ENCODE measurements at places on chromosomes 7 and 10.
A peak's percentile ranks its signal among the peaks of the same experiment; 100 is the strongest.

- no peak for DNase-seq
These were observed 57.5 kb downstream of the FHIP2A start for GRCh38 chr10:114879093-114879492.

- peak; percentile 96 for DNase-seq
These were observed at the start of gene DDX21 for GRCh38 chr10:68955832-68956532. Gene DDX21 (plus strand): TSS chr10:68956170. CDS start chr10:68956226, 56 bp downstream.

DNA sequence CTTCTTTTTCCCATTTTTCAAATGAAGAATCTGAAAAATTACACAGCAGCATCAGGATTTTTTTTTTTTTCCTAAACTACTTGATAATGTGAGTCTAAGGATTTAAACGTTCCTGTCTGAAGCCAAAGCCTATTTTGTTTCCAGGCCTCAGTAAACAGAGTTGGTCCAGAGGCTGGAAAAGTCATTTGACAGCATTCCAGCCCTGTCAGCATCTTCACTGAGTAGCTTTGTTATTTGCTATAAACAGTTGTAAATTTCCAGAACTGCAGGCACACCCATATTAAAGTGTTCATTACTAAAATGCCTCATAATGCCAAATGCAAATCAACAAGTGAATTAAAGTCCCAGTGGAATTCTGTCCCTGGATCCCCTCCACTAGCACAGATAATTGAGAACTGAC is 35.5 kb upstream of the KMT2E start:
- no peak for DNase-seq

DNA sequence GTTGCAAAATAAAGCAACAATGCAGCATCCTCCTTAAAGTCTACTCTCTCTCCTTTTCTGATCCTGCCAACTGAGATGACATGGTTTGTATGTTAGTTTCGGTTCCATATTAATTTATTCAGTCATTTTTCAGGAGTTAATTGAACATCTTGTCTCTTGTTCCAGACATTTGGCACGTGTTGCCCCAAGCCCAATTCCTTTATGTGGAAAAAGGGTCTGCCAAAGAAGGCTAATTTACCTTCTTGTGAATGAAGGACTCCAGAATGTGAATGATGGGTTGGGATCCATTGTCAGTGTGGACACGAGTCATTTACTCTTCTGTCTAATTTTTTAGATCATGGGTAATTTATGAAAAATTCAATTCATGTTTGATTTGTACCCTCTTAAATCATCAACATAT is 350.9 kb upstream of the LRGUK start:
- no peak for DNase-seq

DNA sequence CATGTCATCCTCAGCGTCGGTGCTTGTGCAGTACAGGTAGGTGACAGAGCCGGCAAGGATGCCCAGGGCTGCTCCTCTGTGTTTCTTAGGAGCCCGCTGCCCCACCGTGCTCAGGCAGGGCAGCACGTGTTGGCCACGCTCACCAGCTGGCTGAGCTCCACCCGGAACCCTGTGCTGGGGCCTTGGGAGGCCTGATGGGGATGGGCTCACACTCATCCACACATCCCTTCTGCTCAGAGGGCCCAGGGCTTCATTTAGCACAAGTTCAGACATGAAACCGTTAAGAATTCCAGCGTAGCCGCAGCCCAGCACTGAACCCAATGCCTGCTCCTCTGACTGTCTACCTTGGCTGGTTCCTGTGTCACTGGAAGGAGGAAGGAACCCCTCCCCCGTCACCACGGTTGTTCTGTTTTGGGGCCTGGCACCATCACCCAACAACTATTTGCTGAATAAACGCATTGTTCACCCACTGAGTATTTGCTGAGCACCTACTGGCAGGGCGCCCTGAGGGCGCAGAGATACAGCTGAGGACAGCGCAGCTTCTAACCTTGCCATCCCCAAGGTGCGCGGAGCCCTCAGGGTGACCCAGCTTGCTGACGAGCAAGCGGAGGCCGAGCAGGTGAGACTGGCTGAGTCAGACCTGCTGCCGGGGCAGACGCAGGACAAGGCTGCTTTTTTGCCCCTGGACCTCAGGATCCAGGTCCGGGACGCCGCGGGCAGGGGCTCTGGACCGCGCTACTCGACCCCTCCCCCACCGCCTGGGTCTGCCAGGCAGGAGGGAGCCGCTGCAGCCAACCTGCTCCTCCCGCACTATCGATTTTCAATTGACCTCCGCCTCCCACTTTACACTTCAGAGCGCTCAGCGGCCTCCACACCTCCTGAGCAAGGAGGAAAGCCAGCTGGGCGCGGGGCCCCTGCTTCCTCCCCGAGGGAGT is 50.6 kb upstream of the RET start:
- no peak for DNase-seq

- DNase-seq: no peak
These were observed 85.8 kb upstream of the EGFR start for GRCh38 chr7:54932818-54933543.

- DNase-seq: no peak
These were observed 161.6 kb downstream of the LRMDA start for GRCh38 chr10:75592791-75593643.

DNA sequence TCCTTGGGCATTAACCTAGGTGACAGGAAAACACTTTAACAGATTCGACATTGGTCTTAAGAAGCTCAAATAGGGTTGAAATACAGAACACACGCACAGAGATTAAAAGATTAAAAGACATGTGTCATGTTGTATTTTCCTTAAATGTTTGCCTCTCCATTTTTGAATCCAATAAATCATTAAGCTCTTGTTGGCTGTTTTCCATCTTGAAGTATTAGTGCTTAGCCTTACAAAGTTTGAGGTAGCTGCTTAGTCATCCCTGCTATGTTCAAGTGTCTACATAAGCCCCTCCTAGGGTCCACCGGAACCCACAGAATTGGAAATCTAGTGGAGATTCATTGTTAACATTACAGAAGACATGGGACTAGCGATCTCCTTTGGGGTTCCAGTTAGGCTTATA is 12.7 kb upstream of the GJD4 start:
- no peak for DNase-seq

DNA sequence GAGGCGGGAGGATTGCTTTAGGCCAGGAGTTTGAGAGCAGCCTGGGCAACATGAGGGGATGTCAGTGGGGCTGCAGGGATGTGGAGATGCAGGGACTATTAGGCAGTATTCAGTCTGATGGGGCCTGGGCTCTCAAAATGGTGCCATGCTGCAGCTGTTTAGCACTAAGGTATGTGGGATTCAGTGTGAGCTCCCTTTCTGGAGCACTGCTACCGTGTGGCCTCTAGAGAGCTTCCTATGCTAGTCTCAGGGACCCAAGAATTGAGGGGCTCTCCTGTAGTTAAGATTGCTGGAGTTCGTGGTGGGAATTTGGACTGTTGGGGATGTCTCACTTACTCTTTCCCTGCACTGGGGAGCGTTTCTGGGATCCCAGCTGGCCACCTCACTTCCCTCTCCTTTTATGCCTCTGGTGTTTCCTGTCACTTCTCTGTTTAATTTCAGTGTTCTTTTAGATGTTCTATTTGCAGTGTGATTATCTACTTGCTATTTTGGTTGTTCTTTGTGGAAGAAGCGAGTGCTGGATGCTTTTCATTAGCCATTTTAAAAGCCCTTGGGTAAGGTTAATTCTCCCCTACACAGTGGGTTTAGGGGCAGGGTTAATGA is 23.4 kb downstream of the LSMEM1 start:
- DNase-seq: no peak

DNA sequence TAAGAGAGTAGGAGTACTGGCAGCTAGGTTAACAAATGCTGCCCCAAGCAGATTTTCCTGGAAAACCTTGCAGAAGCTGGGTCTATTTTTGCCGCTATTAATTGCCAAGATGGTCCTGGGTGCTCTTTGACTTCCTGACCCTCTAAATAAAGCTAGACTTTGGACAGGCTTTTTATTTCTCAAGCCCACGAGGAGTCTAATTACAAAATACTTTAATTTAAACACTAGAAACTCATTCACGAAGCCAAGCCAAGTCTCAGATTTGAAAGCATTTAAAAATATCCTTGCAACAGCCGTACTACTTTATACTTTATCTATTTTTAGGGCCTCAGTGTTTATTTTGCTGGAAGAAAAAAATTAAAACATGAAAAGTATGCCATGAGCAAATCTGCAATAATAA is 45.1 kb downstream of the TMEM26 start:
- DNase-seq: no peak

DNA sequence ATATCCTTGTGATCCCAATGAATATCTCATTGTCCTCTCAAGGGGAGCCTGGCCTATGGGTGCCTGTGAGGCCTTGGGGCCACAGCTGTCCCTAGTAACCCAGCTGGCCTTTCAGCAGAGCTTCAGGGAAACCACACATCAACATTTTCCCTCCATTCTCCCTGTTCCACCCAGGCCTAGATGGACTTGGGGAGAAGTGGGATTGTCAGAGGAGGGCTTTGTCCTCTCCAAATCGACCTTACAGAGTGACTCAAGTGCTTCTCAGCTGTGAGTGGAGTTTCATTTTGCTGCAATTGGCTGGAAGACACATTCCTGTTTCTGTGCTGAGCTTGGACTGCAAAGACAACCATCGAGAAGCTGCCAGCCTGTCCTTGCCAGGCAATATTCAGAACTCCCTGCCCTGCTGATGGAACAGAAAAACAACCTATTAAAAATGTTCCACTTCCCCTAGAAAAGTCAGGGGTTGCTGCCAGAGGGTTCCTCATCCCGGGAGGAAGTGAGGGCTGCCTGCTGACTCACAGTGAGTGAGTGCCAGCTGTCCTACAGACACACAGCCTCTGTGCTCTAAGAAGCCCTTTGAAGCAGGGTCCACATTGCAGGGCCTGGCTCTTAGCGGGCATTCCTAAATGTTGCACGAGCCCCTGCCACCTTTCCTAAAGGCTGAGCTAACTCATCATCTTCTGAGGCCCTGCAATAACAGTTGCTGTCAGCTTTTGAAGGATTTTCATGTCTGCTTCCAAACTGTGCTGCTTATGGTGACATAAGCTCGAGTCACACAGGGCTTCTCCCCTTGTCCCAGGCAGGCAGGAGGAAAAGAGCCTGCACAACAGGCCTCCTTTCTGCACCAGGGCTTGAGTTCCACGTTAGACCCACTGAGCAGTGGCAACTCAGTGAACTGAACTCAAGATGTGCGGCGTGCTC is 20.5 kb downstream of the STRA8 start:
- peak; percentile 87 for DNase-seq

GRCh38 chr7:105224884-105225651 is 163.7 kb downstream of the SRPK2 start:
- peak; percentile 80 for DNase-seq

DNA sequence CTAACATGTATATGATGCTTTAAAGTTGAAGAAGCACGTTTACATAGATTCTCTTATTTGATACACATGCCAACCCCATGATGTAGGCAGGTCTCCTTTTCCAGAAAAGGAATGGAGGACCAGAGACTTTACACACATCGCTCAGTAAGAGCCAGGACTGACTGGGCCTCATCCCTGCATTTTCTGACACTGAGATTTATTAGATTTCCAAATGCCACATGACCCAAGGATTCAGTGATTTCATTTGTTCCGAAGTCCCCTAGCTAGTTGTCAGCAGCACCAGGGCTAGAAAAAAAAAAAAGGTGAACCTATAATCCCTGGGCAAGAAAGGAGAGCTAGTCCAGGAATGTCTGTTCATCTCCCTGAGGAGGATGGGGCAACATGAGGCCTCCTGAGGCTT is 143.3 kb upstream of the AGK start:
- DNase-seq: no peak

DNA sequence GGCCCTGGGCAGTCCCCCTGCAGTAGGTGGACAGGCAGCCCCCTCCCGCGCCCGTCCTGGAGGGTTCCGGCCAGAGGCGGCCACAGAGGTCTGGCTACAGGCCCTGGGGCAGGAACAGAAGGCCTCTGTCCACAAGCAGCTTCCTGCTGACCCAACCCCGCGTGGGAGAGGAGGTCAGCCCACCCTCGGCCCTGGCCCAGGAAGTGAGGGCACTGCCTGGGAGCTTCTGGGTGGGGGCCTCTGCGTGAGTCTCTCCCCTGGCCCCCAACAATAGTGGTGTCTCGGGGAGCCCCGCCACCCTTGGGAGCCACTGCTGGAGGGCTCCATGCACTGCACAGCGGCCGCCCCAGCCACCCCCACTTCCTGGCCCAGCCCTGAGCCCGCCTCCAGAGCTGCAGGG is 4.7 kb downstream of the MICALL2 start:
- DNase-seq: peak; percentile 11

DNA sequence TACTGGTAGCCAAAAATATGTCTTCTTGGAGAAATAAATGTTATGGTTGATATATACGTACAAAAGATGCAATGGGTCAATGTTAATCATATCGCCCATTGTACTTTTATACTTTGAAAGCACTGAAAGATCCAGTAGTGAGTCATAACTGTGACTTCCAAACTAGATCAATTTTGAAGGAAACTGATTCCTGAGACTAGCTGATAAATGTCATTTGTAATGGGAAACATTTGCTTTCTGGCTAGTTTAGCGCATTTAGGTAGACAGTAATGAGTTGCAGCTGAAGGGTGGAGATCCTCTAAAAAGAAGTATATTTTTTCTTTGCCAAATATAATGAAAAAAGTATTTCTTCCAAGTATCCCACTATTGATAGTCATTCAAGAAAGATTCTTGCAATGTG is 53.5 kb upstream of the ARHGAP21 start:
- DNase-seq: no peak

GRCh38 chr7:130912082-130912861 is 178.3 kb upstream of the KLF14 start:
- DNase-seq: no peak

GRCh38 chr10:28719789-28720436 is 42.6 kb downstream of the BAMBI start:
- DNase-seq: no peak
